ENCODE measurements at places on chromosomes 11 and 22.

GRCh38 chr11:116061322-116061721, 557.1 kb upstream of the CADM1 start:
- no peak for DNase-seq

GRCh38 chr11:8268530-8269400, 5.1 kb upstream of the LMO1 start:
- no peak for DNase-seq

DNA sequence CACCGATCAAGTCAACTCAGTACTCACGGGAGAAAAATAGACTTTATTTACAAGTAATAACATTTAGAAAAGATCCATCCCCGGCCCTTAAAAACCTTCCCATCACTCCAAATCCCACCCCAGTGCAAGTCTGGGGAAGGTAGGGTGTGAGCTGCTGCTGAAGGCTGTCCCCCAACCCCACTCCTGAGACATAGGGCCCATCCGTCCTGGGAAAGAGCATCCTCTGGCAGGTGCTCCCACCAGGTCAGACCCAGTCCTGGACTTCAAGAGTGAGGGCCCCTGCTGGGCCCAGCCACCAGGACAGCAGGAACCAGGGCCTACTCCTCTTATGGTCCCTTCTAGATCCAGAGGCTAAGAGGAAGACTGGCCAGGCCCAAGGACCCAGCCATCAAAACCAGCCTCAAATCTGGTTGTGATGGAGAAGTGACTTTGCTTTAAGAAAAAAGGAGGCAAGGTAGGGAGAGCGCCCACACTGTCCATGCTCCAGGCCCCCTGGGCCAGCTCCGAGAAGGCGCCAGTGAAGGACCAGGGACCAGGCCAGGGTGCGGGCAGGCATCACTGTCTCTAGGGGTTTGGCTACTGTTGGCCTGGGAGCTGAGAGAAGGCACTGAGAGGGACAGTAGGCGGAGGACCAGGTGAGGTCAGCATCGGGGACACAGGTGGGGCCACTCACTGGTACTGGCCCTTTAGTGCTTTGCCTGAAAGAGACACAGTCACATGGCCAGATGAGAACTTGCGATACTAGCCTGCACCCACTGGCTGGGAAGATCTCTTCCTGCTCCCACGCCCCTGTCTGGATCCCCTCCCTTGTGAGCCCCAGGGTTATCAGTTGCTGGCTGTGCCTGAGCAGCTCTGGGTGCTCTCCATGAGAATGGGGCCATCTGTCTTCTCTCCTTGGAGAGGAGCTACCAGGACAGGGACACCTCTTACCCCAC, 4.4 kb downstream of the IL18BP start:
- DNase-seq, result no peak

DNA sequence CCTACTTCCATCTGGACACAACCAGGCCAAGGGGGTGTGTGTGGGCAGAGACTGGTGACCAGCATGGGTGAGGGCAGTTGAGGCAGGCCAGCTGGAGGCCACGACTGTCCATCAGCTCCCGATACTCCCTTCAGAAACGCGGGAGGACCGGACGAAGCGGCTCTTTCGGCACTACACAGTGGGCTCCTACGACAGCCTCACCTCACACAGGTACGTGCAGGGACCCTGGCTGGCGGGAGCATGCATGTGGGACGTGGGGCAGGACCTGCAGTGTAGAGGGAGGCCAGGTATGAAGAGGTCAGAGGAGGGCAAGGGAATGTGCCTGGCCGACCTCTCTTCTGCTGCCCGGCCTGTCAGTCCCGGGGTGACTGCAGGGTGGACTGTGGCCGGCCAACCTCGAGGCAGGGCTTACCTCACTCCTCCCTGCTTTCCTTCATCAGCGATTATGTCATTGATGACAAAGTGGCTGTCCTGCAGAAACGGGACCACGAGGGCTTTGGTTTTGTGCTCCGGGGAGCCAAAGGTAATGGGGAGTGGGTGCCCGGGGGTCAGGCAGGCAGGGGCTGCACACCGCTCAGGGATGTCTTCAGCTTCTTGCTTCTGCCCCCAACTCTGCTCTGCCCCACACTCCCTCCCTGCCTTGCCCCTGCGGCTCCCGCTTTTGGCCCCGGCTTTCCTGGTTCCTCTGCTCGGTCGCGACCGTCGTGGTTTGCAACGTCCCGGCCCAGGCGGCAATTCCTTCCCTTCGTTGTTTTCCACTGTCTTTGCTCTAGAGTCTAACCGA, 31.3 kb downstream of the SHANK3 start:
- DNase-seq, result no peak

DNA sequence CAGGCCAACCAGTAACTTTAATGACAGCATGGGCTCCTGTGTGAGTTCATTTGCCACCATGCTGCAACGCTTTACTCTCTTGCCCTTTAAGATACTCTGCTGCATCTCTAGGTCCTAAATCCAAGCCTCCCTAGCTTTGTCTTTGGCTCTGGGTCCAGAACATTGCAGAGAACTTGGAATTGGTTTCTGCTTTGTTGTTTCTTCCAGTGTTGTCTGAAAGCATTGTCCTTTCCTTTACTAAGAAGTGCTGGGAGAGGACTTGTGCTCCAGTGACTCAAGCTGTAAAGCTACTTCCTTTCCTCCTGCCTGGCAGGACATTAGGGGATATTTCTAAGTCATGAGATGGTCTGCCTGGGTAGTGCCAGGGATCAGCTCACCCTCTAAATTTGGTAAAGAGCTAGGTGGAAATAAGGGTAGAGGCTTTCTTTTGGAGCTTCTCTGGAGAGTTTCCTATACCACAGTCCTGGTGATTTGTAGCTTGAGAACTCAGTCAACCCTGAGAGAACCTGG, 202.5 kb upstream of the CADM1 start:
- DNase-seq, result no peak

DNA sequence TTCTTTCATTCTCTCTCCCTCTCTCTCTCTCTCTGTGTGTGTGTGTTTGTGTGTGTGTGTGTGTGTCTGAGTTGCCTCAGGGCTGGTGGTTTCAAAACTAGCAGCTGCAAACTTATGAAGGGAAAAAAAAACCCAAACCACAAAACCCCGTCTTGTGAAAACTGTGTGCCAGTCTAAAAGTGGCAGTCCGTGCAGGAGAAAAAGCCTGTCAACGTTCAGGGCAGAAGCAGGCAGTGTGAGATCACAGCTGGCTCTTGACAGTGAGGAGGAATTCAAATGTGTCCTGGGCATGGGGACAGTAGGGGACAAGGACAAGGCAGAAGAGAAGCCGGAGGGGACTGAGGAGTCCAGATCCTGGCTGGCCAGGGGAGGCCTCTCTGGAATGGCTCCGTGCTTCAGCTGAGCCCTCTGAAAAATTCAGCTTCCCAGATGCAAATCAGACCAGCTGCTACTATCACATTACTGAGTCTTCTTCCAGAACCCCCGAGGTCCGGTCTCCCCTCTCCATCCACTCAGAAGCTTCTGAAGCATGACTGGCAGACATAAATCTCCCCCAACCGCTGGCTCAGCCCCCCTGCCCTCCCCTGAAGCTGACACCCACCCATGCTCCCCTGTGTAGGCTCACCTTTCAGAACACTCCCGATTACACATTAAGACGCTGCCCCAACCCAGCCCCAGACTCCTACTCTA, 31.9 kb downstream of the FLI1 start:
- no peak for DNase-seq

DNA sequence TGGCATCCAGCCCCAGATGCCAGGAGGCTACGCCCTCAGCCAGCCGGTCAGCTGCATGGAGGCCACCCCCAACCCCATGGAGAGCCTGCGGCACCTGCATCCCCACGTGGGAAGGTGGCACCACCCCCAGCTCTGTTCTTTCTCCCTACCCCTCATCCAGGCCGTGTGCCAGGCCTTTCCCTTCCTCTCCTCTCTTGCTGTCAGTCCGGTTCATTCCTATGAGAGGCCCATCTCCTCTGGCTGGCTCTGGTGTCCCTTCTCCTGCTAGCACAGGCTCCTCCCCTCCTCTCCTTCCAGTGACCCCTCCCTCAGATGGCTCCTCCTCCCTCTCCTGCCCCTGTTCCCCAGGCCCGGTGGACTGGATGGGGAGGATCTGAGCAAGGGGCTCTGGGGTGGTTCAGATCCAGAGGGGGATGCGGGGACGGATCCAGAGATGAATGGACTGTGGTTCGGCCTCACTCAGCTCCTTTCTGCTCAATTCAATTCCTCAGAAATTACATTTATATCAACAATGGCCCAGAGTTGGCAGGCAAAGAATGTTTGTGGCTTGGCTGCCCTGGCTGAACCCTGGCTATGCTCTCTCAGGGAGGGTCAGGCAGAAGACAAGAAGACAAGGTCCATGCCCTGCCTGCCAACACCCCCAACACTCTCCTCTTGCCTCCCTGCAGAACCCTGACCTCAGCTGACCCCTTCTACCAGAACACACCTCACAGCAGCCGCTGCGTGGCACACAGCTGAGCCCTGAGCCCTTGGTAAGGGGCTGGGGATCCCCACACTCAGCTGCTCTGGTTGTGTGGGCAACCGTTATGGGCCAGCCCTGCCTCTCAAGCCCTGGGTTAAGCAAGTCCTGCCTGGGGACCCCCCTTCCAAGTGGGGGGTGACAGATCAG, 18.5 kb upstream of the LRRC10B start:
- no peak for DNase-seq

DNA sequence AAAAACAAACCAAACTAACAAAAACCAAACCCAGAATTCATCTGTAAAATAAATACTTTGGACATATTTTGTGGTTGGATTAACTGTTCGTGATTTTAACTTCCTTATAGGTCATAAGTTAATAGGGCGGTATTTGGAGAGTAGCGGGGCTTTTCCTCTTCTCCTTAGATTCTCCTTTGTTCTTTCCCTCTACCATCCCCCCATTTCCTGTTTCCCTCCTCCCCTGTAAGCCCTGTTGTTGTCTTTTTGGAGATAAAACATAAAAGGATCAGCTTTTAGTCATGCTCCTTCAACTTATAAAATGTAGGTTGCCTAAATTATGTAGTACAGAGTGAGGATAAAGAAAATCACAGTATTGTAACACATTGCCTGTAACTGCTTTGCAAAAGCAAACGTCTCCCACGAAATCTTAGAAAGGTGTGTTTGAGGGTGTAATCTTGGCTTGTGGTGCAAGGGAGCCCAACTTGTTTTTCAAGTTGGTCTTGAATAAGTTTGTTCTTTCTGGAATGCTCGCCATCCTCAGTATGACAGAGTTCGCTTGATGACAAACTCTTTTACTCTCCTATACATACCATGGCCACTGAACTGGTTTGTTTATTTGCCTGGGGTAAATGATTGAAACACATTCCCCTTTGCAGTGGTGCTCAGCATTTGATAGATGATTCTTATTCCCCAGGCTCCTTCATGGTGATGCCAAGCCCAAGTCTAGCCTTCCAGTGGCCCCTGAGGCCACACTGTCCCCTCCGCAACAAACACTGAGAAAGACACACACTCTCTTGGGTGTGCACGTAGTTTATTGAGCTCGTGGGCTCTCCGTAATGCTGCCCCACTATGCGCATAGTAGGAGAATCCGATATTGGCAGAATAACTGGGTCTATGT, 49.4 kb downstream of the TEAD1 start:
- DNase-seq, result no peak

DNA sequence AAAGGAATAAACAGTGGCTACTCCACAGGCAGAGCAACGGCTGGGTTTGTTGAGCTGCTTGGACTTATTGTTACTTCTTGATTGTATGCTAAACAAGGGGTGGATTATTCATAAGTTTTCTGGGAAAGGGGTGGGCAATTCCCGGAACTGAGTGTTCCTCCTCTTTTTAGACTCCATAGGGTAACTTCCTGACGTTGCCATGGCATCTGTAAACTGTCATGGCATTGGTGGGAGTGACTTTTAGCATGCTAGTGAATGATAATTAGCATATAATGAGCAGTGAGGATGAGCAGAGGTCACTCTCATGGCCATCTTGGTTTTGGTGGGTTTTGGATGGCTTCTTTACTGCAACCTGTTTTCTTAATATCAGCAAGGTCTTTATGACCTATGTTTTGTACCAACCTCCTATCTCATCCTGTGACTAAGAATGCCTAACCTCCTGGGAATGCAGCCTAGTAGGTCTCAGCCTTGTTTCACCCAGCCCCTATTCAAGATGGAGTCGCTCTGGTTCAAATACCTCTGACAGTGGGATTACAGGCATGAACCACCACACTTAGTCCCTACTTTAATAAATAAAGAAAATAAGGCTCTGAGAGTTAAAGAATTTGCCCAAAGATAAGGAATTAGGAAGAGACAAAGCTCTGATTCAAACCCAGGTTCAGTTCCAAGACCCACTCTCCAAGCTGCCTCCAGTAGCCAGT, 65.6 kb upstream of the CLMP start:
- DNase-seq, result no peak

- DNase-seq, result no peak
These were observed 87.2 kb downstream of the PDHX start for GRCh38 chr11:35003658-35004057.

DNA sequence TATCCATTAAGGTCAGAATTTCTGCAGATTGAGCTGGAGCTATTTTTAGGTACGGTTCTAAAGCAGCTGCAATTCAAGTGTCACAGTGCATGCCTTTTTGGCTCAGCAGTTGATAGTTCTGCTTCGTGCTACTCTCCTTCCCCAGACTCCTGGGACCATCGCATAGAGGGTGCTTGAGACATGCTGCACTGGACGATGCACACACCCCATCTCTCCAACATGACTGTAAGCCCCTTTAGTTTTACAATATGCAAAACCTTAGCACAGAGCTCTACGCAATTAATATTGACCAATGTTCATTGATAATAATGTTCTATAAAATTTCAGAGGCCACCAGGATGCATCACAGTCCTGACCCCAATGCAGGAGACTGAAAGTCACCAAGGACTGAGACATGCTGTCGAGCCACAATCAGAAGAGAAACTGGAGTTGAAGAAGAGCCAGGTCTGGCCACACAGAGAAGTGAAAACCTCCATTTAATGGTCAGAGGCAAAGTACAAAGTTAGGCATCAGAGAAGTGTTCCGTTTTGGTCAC, 120.9 kb upstream of the ZC3H12C start:
- DNase-seq, result no peak

GRCh38 chr11:16935518-16936302, 78.5 kb downstream of the PLEKHA7 start:
- DNase-seq, result no peak

- no peak for DNase-seq
These were observed 117.9 kb downstream of the ATG16L2 start for GRCh38 chr11:72932132-72932570.

DNA sequence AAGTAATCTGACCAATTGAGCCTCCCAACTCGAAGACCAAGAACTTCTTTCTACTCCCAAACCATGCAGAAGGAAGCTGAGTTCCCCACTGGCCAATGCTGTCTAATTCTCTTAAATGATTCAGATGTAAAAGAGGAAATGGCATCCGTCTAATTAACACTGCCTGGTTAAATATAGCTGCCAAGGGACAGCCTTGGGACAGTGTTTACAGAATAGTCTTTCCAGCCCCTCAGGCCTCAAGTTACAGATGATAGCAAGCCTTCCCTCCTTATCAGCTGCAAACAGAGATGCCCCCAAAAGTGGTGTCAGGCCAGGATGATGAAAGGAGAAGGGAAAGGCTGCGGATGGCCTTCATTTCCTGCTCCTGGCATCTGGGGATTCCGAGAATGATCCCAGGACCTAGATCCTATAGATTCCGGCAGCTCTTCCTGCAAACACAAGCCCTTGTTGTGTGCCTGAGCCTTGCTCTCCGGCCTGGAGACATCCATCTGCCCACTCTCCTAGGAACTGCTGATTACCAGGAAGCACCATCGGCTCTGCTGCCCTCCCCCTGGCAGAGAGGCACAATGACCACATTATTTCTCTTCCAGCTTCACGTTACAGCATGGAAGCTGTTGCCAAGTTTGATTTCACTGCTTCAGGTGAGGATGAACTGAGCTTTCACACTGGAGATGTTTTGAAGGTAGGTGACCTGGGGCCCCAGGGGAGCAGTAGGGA, 13.5 kb upstream of the TMA7B start:
- DNase-seq, result no peak

All from D721Med (cell line).